ENCODE measurements at places on chromosomes 6 and 20. TPM values are rescaled to one million over a fixed set of nuclear protein-coding genes. Genes with fewer than 3 reads are reported as not detected.
A peak's percentile ranks its signal among the peaks of the same experiment; 100 is the strongest.

ITPR3 gene
- 208 TPM for total RNA-seq

GRCh38 chr6:157688960-157689599 lies 134.0 kb upstream of the SNX9 start:
- H3K4me1 ChIP-seq, result peaks cover 3% of the 10 kb centered on the region
- no peaks in the 10 kb centered on the region for H3K27me3 ChIP-seq
- peak; percentile 60 for DNase-seq

DNA sequence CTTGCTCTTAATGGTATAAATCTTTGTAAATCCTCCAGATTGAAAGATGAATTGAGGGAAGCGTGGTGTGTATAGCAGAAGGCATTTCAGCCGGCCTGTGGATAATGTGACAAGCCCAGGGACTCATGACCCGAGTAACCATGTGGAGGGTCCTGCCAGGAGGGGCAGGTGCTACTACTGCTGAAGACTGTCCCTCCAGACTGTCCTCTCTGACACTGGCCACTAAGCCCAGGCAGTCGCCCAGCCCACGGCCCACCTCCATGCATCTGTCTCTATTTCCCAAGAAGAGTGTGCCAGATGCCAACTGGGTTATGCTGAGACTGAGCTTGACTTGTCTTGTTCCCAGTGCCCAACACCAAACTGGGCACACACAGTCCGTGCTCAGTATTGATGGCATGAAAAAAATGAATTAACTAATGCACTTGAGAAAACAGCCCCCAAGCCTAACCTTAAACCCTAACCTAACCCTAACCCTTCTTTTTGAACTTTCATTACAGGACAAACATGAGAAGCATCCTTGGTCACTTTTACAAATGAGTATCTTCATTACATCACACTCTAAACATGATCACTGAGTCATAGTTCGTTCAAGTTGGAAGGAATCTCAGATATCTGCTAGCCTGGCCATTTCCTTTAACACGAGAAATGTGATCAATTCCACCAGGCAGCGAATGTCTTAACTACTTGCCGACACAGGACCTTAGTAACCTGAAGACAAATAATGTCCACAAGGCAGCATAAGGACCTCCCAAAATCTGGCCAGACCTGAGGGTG lies 182.2 kb upstream of the RREB1 start:
- H3K27ac ChIP-seq, result no peak overlapping the region
- H3K4me3 ChIP-seq, result no peak overlapping the region
- no peak for DNase-seq
- no peaks in the 10 kb centered on the region for H3K27me3 ChIP-seq
- no peaks in the 10 kb centered on the region for H3K4me1 ChIP-seq

DNA sequence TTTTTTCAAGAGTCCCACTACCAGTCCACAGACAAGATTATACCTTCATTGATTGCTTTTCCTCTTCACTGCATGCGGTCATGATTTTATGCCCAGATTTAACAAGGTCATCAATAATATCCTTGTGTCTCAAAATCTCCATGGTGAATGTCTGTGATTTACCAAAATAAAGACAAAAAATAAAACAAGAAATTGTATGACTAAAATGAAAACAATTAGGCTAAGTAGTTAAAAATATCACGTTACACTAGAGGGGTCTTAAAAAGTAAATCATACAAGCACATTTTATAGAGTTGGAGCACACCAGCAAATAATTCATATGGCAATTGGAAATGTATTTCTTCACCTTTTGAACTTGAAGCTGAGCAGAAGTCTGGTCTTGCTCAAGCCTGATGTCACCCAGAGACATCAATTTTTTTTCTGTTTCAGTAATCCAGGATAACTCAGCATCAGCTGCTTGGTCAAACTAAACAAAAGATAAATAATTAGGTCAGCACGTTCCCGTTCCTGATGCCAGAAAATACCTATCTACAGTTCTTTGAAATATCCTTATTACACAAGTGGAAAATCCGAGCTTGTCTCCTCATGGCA lies 125.4 kb downstream of the DST start:
- peaks cover 16% of the 10 kb centered on the region for H3K36me3 ChIP-seq
- peaks cover 3% of the 10 kb centered on the region for H3K4me1 ChIP-seq
- H3K4me3 ChIP-seq, result no peak overlapping the region
- DNase-seq, result no peak

C6orf15 gene
- total RNA-seq, result not detected

- no peak for DNase-seq
- no peak overlapping the region for H3K4me3 ChIP-seq
- H3K36me3 ChIP-seq, result no peaks in the 10 kb centered on the region
- no peaks in the 10 kb centered on the region for H3K4me1 ChIP-seq
Observed at GRCh38 chr6:45431317-45432065, 53.8 kb upstream of the SUPT3H start.

DNA sequence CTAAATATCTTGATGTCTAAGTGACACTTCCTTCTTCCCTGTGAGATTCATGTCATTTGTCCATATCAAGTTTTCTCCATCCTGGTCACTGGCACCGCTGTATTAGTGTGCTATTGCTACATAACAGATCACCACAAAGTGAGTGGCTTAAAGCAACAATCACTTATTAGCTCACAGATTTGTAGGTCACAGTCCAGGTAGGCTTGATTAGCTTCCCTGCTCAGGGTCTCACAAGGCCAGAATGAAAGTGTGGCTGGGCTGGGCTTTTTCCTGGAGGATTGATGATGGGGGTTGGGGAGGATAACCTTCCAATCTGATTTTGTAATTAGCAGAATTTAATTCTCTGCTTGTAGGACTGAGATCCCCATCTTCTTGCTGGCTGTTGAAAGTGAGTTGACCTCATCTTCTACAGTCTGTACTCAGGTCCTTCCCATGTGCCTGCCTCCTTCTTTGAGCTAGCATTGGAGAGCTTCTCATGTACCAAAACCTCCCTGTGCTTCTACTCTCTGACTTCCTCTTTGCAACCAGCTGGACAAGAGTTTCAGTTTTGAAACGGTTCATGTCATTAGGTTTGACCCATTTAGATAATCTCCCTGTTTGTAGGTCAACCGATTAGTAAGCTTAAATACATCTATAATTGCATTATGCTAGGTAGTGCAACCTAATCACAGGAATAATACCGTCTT lies 152.4 kb upstream of the MAN1A1 start:
- no peaks in the 10 kb centered on the region for H3K27me3 ChIP-seq
- DNase-seq, result no peak

DNA sequence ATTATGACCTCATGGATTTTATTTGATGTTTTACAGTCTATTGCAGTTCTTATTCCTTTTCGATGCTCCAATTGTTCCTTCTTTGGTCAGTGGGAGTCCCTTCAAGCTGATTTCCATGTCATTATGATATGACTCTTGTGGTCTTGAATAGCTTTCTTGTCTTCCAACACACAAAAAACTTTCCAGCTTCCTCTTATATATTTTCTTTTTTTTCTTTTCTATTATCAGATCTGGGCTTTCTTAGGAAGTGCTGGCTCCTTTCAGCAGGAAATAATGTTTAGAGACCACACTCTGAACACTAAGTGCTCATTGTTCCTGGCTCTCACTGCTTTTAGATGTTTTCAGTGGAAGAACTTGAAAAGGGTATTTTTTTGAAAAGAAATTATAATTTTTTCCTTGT lies 3.1 kb upstream of the SLC17A1 start:
- no peak overlapping the region for H3K4me3 ChIP-seq
- H3K27ac ChIP-seq, result no peak overlapping the region
- no peak for DNase-seq

ECT2L gene
- total RNA-seq, result not detected

SIRPB1 gene
- total RNA-seq, result 3.1 TPM

MYLK2 gene
- not detected for total RNA-seq

CAP2 gene
- 2.5 TPM for total RNA-seq

FUT9 gene
- not detected for total RNA-seq

GRCh38 chr6:958488-958887 lies 265.5 kb upstream of the EXOC2 start:
- H3K27ac ChIP-seq, result no peak overlapping the region
- DNase-seq, result no peak
- H3K4me1 ChIP-seq, result no peaks in the 10 kb centered on the region
- H3K4me3 ChIP-seq, result no peak overlapping the region

GRCh38 chr6:2274981-2275891 lies 29.8 kb upstream of the GMDS start:
- H3K27ac ChIP-seq, result no peak overlapping the region
- peaks cover 39% of the 10 kb centered on the region for H3K36me3 ChIP-seq
- no peak overlapping the region for H3K4me3 ChIP-seq
- DNase-seq, result no peak
- no peaks in the 10 kb centered on the region for H3K4me1 ChIP-seq
